Activated CD8-positive, alpha-beta memory T cell treated with anti-CD3 and anti-CD28 coated beads for 4 hours (primary cell): ENCODE measurements at places on chromosomes 1 and 21.

DNA sequence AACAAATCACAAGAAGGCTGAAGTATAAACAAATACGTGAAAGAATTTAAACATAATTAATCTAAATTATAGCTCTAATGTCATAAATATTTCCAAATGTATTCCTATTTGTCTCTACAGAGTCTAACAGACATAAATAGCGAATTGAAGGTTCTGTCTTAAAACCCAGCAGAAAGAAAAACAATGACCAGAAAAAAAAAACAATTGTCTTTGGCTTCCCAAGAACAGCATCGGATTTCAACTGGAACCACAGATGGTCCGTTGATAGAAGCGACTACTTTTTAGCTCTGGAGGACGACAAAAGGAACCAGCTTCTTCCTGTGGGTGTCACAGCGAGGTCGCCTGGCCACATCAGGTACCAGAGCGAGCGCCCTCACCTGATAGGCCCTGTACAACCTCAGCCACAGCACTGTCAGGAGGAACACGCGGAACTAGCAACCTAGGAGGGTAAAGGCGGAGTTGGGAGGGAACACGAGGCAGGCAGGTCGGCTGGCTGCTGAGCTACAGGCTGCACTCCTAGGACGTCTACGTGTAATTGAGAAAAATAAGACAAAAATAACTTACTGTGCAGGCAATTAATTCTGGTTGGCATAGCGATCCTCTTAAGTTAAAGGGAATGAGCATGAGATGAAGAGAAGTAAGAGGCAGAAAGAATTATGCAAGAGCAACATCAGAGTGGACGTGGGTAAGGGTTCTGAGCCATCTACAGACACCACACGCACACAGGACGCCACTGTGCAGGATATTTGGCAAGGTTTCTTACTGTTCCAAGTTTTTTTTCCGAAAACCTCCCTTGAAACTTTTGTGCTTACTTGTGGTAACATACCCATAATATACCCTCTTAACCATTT is 16.7 kb upstream of the PRDM15 start:
- peak; percentile 20 for DNase-seq

DNA sequence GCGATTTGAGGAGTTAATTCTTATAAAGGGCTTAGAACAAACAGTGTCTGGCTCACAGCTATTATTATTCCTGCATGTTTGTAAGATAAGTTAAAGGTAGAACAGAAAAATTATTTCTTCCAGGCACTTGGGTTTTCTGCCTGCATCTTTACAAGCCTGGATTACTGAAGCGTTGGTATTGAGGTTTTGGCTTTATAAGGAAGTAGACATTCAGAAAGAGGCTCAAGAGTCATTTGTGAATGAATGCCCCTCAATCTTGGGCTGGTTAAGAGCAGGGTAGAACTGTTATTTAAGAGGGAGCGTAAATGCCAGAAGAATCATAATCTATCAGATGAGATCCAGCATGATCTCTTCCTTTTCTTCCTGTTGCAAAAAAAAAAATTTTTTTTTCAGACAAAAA is 77.3 kb upstream of the ARID1A start:
- no peak for DNase-seq

DNA sequence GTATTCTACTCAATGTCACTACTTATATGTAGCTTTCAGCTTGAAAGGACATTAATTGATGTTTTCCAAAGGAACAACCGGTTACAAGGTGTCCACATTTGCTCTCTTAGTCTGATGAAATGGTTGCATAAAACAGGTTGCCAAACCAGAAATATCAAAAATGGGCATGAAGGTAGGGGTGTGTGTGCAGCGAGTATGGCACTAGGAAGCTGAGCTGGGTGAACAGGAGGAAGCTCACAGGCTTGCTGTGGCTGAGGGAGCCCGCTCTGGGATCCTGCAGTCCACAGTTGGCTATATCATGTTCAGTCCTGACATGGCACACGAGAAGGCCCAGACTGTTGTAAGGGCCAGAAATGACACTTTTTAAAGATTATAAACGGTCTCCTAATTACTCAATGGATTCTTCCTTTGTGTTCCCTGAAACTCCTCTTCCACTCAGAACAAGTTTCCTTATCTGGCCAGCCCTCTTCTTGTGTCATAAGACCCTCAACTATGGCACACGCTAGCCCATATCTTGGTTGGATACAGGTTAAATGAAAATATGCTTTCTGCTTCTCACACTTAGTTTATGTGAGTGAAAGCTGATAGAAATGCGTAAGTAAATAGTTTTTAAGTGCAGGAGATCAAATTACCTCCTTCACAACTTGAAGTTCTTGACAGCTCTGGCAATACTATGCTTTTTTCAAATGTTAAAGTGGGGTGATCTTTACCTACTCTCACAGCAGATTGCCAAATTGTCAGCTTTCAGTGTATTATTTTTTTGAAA is 201.5 kb downstream of the LMO4 start:
- no peak for DNase-seq

DNA sequence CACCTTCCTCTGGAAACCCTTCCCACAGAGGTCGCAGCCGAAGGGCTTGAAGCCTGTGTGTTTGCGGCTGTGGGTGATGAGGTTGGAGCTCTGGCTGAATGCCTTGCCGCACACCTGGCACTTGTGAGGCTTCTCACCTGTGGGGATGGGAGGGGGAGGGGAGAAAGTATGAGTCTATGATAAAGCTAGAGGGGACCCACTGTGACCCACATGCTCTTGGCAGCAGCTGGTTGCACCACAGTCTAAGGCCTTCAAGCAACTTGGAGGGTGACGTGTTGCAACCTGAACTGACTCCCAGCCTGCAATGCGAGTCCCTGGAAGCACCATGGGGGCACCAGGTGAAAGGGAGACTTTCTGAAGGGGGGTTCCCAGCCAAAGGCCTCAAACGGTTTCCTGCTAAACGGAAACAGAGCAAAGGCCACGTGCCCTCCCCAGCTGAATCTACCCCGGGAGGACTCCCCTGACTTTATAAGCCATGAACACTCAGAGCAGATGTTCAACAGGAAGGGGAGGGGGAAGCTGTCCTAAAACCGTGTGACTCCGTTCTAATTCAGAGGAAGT is 10.6 kb downstream of the GFI1 start:
- DNase-seq, result no peak

GRCh38 chr1:103447471-103447870 is 78.0 kb upstream of the RNPC3 start:
- DNase-seq, result no peak

DNA sequence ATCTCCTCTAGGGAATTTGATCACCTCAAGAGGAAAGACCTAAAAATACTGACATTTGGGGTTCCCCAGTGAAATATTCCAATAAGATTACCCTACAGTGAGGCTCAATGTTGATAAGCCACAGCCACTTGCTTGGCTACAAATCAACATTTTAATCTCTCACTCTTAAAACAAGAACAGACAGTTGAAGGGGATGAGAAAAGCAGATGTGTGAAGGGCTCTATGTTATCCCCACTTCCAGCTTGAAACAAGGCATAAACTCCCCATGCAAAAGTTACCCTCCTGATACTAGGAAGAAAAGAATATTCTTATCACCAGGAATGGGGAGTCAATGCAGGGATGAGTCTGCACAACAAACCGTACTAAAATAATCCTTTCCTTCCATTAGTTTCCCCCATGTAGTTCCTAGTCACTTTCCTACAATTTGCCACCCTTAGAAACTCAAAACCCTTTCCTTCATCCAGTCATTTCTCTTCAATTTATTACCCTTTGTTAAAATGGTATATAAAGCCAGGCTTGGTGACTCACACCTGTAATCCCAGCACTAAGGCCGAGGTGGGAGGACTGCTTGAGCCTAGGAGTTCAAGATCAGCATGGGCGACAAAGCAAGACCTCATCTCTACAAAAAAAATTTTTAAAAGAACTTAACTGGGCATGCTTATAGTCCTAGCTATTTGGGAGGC is 29.5 kb downstream of the LPGAT1 start:
- no peak for DNase-seq
